Kidney epithelial cell (primary cell): ENCODE measurements at places on chromosomes 3 and 15. TPM values are rescaled to one million over a fixed set of nuclear protein-coding genes. Genes with fewer than 3 reads are reported as not detected.

SERINC4 gene
- 0.46 TPM in 1 of 2 replicates, not detected in the other for total RNA-seq

GOLGA6L10 gene
- 0.82 and 0.84 TPM in 2 replicates for total RNA-seq

IRAK2 gene
- 65.5 and 72.8 TPM in 2 replicates for total RNA-seq

CSK gene
- 48.0 and 51.0 TPM in 2 replicates for total RNA-seq

DAZL gene
- total RNA-seq: not detected in 2 replicates

LEKR1 gene
- 1.0 and 2.3 TPM in 2 replicates for total RNA-seq

SPINK8 gene
- not detected in 2 replicates for total RNA-seq

C3orf49 gene
- not detected in 2 replicates for total RNA-seq

SPATA12 gene
- 0.38 and 0.48 TPM in 2 replicates for total RNA-seq

LINGO1 gene
- 1.2 and 4.8 TPM in 2 replicates for total RNA-seq

PLD1 gene
- 5.8 and 7.2 TPM in 2 replicates for total RNA-seq

ANKRD34C gene
- not detected in 2 replicates for total RNA-seq

DNASE1L3 gene
- total RNA-seq: not detected in 2 replicates

ZNF106 gene
- total RNA-seq: 30.9 and 32.5 TPM in 2 replicates

MFGE8 gene
- total RNA-seq: 261 and 270 TPM in 2 replicates

SETMAR gene
- 17.8 and 19.2 TPM in 2 replicates for total RNA-seq

GRCh38 chr15:72271895-72272212 is 500 bp downstream of the PARP6 start:
- DNase-seq: no peak

DNA sequence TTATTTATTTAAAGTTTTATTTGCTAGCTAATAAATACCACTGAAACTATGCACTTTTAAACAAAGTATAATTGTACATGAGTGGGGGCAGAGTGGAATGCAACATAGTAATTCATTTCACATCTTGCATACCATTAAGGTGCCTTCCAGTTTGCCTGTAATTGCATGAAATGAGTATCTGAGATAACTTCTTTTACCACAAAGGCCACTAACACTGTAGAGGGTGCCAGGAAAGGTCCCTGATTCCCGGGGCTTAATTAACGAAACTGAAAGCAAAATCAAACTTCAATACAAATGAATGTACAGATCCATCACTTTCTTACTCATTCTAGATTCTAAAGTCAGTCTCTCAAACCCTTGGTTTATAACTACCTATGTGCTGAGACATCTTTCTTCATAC is 2.1 kb downstream of the CD47 start:
- DNase-seq: no peak

- no peak for DNase-seq
Observed at GRCh38 chr3:134881305-134881704, 86.2 kb downstream of the EPHB1 start.

- DNase-seq: no peak
Observed at GRCh38 chr3:72719137-72719536, 129.1 kb downstream of the SHQ1 start.

GRCh38 chr15:99556011-99556410 is 9.8 kb upstream of the MEF2A start:
- no peak for DNase-seq

GRCh38 chr3:58035524-58036255 is 27.5 kb downstream of the FLNB start:
- no peak for DNase-seq

DNA sequence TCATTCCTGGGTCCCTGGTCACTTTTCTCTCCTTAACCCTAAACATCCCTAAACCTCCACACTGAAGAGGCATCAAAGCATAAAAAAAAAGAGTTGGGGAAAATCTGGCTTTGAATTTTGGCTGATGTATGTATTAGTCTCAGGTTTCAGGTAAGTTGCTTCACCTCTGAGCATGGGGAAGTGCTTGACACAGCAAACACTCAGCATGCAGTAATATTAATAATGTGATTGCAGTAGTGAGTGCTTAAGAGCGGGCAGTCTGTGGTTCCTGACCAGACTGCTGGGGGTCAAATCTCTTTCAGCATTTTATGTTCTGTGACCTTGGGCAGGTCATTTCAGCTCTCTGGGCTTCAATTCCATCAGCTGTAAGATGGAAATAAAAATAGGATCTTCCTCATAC is 467.9 kb downstream of the SOX2 start:
- no peak for DNase-seq

DNA sequence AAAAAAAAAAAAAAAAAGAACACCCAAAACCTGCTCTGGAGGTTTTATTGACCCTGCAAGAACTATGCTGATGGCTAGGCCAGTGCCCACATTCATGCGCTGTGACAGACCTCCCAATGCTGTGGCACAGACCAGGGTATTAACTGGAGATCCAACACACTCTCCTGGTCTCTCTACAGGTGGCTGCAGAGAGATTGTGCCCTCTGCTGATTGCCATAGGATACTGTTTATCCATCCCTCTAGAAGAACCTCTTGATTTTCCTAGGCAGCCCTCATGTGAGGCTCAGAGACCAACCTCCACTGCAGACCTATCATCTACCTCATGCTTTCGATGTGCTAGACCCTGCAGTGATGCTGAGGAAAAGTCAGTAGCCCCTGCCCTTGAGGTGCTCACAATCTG is 125.5 kb upstream of the TRIM42 start:
- DNase-seq: no peak

- DNase-seq: no peak
Observed at GRCh38 chr3:170277833-170278580, 55.8 kb downstream of the PRKCI start.

- DNase-seq: no peak
Observed at GRCh38 chr3:185830018-185830797, 5.4 kb upstream of the IGF2BP2 start.

GRCh38 chr15:77023576-77024272 is 28.8 kb downstream of the PSTPIP1 start:
- no peak for DNase-seq

DNA sequence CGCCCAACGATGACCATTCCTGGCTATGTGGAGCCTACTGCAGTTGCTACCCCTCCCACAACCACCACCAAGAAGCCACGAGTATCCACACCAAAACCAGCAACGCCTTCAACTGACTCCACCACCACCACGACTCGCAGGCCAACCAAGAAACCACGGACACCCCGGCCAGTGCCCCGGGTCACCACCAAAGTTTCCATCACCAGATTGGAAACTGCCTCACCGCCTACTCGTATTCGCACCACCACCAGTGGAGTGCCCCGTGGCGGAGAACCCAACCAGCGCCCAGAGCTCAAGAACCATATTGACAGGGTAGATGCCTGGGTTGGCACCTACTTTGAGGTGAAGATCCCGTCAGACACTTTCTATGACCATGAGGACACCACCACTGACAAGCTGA is 22.6 kb upstream of the BSN start:
- DNase-seq: no peak

DNA sequence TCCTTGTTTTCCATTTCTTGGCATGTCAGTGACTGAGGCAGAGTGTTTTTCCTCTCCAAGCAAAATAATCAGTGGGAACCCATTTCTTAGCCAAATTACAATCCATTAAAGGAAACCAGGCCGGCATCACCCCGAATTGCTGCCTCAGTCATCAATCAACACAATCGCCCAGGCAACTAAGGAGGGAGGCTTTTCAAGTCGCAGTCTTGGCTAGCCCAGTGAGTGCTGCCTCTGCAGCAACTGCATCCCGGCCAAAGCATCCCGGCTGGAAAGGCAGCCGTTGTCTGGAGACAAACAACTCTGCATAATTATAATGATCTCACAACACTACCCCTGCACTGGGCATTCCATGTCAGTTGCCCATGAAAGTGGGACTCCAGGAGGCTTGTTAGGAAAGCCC is 213.5 kb upstream of the PRICKLE2 start:
- DNase-seq: no peak

- DNase-seq: no peak
Observed at GRCh38 chr3:77377717-77378116, 337.8 kb downstream of the ROBO2 start.

DNA sequence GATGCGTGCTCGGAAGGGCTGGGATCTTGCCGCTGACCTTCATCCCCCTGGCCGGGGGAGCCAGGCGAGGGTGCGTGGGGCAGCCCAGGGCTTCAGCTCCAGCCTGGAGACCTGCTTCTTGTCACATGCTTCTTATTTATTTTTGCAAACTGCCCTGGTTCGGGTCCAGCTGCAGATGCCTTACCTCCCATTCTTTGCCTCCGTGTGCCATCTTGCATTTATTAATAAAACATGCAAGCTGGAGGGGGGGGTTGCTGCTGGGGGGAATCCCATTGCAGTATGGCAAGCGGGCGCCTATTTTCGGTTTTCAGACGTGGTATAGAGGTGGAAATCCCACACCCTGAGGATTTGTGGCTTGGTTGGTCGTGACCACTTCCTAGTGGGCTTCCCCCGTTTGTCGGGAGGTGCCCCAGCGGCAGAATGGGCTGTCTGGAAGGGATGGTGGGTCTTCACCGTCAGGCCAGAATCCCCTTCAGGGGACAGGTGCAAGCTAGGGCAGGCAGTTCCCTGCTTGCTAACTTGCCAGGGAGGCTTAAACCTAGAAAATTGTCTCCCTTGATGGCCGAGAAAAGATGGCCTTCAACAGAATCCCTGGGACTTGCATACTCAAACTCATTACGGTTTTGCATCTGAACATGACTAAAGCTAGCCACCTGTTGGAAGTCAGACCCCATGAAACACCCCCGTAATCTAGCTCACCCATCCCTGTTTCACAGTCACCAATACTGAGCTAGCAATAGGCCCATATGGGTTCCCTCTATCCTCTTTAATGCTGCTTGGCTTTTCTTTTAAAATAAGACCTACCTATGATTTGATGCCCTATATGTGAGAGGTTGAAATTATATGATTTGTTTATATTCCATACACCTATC is 569 bp downstream of the TMEM266 start:
- no peak for DNase-seq

GRCh38 chr3:163196815-163197374 is 1700.3 kb downstream of the OTOL1 start:
- DNase-seq: no peak

- DNase-seq: no peak
Observed at GRCh38 chr3:107993771-107994170, 97.1 kb downstream of the CD47 start.

- no peak for DNase-seq
Observed at GRCh38 chr15:63922261-63922904, 88.6 kb upstream of the HERC1 start.

DNA sequence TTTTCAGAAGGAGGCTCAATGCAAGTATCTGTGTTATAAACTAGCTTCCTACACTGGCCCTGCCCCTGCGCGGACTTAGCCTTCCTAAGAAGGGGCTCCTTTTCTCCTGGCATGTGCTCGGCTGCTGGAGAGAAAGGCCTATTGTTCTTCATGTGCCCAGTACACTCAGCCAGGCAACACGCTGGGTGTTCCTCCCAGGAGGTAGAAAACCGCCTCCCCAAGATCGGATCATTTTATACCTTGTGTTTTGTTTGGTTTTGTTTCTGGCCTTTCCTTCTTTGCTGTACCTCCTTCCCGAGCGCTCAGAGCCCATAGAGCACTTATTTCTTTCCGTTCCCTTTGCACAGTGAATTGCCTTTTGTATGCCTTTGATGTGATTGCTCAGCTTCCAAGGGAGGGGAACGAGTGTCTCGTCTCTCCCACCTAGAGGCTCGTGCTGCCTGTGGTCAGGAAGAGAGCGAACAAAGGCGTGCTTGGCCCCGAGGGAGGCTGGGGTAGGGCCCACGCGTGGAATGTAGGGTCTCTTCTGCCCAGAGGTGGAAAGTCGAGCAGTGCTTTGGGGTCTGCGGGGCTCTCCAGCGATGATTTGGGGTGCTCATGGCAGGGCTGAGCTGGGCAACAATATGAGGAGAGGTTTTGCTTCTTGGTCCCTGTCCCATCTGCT is 30.0 kb downstream of the CCNL1 start:
- no peak for DNase-seq

DNA sequence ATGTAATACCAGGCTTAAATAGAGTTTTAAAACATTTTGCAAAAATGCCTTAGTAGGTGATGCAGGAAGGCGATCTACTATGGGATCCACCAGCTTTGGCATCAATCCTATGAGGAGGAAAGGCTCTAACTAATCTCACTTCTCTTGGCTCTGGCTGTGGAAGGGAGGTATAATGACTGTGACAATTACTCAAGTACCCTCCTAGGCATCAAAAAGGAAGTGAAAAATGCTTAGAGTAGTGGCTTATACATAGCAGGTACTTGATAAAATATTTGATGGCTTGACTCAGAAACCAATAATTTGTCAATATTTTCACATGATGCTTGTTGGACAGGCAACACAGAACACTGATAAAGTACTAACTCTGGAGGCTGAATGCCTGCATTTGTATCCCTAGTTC is 34.1 kb upstream of the SERPINI2 start:
- no peak for DNase-seq

DNA sequence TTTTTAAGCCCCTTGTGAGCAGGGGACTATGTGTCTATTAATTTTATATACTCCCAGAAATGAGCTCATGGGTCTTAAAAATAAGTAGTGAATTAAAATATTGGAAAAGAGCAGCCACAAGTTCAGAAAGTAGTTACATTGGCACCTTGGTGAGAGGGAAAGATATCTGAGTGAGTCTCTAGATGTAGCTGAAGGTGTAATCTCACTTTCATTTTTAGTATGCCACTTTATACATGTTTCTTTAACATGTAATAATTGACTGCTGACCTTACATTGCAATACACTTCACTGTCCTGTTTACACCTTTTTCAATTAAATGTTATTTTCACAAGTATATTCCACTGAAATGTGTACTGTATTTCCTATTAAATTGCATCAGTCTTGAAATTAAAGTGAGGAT is 12.1 kb upstream of the PAK6 start:
- DNase-seq: no peak

DNA sequence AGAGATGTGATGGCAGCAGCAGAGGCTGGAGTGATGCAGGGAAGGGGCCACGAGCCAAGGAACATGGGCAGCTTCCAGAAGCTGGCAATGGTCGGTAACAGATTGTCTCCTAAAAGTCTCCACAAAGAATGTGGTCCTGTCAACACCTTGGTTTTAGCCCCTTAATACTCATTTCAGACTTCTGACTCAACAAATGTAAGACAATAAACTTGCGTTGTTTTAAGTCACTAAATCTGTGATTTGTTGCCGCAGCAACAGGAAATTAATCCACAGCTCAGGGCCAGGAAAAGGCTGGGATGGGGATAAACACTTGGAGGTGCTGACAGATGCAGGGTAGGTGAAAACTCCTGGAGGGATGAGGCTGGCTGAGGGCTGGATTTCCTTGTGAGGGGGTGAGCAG is 69.9 kb downstream of the OXNAD1 start:
- no peak for DNase-seq

- no peak for DNase-seq
Observed at GRCh38 chr3:112633191-112633590, 7.8 kb downstream of the CCDC80 start.

- no peak for DNase-seq
Observed at GRCh38 chr3:110588906-110589305, 482.7 kb upstream of the NECTIN3 start.

GRCh38 chr3:23175341-23176083 is 27.6 kb upstream of the UBE2E2 start:
- peak; percentile 53 for DNase-seq

- no peak for DNase-seq
Observed at GRCh38 chr15:91852741-91853510, 582 bp upstream of the SLCO3A1 start.
